ENCODE measurements at places on chromosomes 11 and 22.
A peak's percentile ranks its signal among the peaks of the same experiment; 100 is the strongest.

DNA sequence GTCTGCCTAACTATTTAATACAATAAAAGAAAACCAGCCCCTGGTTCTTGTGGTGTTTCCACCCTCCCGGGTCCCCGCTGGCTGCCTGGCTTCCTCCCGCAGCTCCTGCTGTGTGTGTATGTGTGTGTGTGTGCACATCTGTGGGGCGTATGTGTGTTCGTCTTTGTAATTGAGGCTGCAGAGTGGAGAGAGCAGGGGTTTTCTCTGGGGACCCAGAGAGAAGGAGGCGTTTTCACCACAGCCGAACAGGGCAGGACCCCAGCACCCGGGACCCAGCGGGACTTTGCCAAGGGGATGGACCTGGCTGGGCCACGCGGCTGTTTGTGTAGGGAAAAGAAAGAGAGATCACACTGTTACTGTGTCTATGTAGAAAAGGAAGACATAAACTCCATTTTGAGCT, 42.7 kb downstream of the IGLL1 start:
- peak; percentile 21 for DNase-seq

- DNase-seq: no peak
These were observed 31.1 kb downstream of the MRGPRX4 start for GRCh38 chr11:18203723-18204122.

- no peak for DNase-seq
These were observed 108.4 kb downstream of the BLID start for GRCh38 chr11:122007601-122008071.

DNA sequence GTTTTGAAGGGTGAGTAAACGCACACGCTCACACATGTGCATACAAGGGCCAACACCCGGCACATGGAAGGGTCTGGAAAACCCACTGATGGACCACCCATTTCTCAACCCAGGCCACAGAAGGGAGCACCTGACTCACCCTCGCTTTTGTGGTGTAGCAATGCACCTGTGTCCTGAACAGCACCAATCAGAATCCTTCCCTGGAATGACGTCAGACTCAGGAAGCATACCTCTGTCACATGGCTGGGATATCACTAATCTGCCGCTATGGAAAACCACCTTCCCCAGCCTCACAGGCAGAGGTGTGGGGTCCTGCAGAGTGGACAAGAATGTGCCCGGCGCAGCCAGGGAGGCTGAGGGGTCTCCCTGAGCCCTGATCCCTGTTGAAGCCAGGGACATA, 9.0 kb upstream of the OSM start:
- DNase-seq: no peak

- no peak for DNase-seq
These were observed 299.4 kb upstream of the ANO5 start for GRCh38 chr11:21893565-21893867.

- no peak for DNase-seq
These were observed 174.2 kb upstream of the DDI1 start for GRCh38 chr11:103862094-103862801.

GRCh38 chr22:45268167-45268957, 16.4 kb upstream of the UPK3A start:
- DNase-seq: no peak

- DNase-seq: no peak
These were observed 823 bp downstream of the CEP57 start for GRCh38 chr11:95790933-95791708.

DNA sequence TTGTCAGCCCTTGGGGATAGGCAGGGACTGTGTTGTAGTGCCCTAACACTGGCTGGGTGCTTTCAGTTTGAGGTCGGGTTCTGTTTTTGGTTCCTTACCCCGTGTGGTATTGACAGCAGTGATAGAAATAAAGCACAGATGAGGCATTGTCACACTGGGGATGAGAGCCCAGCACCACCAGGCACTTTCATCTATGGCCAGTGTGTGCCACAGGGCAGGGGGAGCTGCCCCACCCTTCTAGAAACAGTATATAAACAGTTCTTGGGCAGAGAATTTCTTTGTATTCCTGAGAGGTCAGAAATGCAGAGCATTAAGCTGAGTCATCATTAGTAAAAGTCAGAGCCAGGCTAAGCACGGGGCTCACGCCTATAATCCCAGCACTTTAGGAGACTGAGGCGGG, 23.1 kb upstream of the CDC42EP2 start:
- no peak for DNase-seq

- DNase-seq: no peak
These were observed 420.9 kb downstream of the TENM4 start for GRCh38 chr11:79019975-79020374.

DNA sequence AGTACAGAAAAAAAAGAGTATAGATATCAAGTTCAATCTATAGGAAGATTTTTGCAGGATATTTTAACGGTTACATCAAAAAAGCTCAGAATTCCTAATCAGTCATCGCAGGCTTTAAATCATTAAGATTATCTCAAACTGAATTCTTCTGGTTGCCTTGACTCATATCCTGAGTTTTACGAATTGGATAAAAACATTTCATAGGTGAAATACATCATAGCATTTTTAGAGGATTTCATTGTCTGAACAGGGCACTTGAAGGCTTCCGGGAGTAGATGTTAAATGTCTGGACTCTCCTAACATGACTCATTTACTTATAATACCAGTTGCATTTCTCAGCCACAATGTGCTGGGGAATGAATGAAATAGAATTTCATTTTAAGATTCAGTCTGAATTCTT, 2216.6 kb upstream of the RAG2 start:
- no peak for DNase-seq

- DNase-seq: no peak
These were observed 5.3 kb downstream of the CASP12 start for GRCh38 chr11:104892723-104893511.

GRCh38 chr11:2693271-2694261, 6.2 kb downstream of the KCNQ1OT1 start:
- DNase-seq: no peak

GRCh38 chr22:42586381-42586780, 28.3 kb downstream of the POLDIP3 start:
- DNase-seq: no peak

GRCh38 chr11:331358-332060, 10.8 kb upstream of the IFITM3 start:
- no peak for DNase-seq

- no peak for DNase-seq
These were observed 112.8 kb downstream of the FBXO7 start for GRCh38 chr22:32587449-32587848.

GRCh38 chr11:72233773-72234513, 9.4 kb downstream of the INPPL1 start:
- DNase-seq: no peak

GRCh38 chr22:30718938-30719337, 24.3 kb downstream of the OSBP2 start:
- no peak for DNase-seq

GRCh38 chr11:86176165-86176884, 68.2 kb upstream of the EED start:
- DNase-seq: no peak

- DNase-seq: no peak
These were observed 1.1 kb upstream of the NECTIN1 start for GRCh38 chr11:119729951-119730613.

GRCh38 chr11:134469627-134470026, 57.6 kb upstream of the B3GAT1 start:
- DNase-seq: no peak

DNA sequence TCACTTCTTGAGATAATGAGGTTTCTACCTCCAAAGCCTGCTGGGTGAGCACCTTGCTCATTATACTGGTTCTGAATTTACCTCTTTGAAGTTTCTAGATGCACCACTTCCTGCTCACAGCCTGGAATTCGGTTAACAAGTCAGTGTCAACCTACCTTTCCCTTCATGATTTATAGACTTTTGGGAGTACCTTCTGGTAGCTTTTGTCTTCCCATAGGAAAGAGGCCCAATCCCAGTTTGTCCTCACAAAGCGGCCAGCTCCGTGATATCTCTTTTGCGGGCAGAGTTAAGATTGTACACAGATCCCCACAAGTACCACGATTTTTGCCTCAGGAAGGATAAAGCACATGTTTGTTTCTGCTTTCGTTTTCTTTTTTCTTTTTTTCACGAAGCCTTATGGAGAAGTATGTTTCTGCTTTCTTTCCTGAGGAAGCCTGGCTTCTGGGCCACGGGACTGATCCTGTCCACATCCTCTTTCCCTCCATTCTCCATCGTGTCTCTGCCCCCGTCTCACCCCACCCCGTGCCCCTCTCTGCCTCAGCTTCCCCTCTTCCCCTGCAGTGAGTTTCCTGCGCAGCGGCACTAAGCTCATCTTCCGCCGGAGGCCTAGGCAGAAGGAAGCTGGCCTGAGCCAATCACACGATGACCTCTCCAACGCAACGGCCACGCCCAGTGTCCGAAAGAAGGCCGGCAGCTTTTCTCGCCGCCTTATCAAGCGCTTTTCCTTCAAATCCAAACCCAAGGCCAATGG, 5.7 kb upstream of the HINFP start:
- no peak for DNase-seq

DNA sequence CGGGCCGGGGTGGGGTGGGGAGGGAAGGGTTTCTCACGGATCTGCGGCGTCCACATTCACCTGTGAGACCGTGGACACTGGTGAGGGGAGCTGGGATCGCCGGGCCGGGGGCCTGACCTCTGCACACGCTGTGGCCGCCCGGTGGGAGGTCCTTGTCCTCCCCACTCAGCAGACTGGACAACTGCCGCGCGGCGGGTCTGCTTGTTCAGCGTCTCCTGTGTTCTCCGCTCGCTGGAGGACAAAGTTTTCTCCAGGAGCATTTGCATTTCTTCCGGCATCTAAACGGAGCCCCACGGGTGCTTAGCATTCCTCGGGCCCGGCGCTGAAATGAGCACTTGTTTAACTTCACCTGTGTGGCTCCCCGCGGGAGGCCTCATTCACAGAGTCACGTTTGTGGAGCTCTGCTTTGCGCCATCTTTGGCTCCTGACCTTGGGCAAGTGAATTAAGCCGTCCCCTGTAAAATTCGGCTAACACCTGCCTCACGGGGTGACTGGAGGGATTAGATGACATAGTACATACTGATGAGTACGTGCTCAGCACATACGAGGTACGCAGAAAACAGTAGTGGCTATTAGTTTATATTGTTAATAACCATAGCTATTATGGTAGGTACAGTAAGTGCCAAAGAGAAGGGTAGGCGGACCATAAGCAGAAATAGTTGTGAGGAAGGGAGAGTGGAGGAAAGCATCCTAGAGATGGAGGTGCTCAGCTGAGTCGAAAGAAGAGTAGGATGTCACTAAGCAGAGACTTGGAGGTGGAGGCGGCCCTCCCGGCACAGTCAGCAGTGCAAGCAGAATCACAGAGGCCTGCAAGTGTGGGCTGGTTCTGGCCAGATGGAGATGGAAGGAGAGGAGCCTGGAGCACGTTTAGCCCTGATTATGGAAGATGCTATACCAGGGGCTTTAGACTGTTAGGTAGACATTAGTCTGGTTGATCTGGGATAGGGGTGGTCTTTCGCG, 885 bp downstream of the TRMU start:
- DNase-seq: no peak

DNA sequence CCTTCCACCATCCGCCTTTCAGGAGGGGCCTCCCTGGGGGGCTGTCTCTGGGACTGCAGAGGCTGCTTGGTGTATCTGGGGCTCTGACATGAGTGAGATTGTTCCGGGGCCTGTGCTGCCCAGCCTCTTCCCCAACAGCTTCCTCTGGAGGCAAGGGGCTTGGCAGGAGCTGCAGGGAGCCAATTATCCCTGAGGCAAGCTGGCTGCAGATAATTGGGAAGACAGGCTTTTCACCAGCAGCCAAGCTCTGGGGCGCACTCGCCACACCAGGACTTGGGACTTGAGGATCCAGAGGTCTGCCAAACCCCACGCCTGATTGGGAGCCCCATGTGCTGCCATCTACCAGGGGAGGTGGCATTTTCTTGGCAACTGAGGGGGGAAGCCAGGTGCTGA, 15.6 kb upstream of the RTN4R start:
- DNase-seq: no peak

GRCh38 chr11:58509748-58510147, 1.8 kb upstream of the OR5B21 start:
- DNase-seq: no peak

GRCh38 chr11:124796312-124796711, 3.9 kb downstream of the MSANTD2 start:
- DNase-seq: no peak

- DNase-seq: no peak
These were observed 29.7 kb downstream of the FADS3 start for GRCh38 chr11:61861634-61862033.

DNA sequence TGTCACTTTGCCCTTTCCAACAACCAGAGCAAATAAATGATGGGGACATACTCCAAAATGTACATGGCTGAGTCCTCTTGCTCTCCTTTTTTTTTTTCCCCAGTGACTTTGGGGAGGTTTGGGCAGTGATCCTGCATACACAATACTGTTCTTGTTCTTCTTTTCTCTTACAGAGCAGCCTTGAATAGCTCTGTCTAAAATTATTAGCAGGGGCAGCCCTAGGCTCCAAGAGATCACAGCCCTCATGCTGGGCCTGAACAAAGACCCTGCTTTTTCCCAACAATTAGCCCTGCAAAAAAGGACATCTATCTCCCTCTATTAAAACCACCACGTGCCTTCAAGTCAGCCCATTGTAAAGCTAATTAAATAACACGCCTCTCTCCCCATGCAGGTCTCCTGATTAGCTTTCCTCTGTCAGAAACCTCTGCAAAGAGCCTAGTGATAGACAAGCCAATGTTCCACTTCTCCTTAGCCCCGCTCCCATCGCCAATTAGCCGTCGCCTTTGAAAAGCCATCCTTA, 54.7 kb downstream of the ETS1 start:
- DNase-seq: no peak

DNA sequence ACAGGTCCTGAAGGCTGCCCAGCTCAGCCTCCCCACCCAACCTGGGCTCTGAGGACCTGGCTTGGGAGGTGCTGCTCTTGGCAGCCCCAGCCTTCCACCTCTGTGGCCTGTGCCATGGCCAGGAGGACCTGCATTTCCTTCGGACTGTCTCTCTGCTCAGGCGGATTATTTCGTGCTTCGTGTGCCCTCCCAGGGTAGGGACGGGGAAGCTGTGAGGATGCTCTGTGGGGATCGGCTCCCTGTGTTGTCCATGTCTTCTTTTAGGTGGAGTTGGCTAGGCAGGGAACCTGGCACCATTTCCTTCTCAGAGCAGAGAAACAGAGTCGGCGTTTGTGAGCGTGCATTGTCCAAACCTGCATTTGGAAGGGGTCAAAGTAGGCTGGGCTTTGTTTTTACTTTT, 34.1 kb downstream of the BCR start:
- no peak for DNase-seq

GRCh38 chr11:92531065-92531739, 306.6 kb downstream of the FAT3 start:
- no peak for DNase-seq

- no peak for DNase-seq
These were observed 14.0 kb downstream of the NOX4 start for GRCh38 chr11:89477175-89477574.

DNA sequence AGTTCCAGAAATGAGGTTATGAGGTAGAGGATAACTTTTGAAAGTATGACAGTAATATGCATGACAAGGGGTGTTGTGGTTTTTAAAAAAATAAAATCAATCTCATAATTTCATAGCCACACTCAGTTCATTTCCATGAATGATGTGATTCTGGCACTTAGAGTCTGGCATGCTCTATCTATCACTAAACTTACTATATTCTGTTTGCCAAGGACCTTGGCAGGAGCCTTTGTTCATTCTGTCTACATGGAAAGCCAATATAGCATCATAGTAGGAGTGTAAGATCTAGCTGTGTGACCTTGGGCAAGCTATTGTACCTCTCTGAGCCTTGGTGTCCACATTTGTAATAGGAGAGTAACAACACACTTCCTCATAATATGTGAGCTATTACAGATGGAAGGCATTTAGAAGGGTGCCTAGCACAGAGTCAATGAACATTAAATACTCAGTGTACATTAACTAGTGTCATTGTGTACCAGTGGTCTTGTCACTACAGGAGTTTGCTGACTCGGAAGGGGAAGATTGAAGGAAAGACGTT, 507.6 kb downstream of the SOX6 start:
- DNase-seq: no peak

Data from NCI-H1436 treated with DMSO at 0.1 percent for 48 hours (cell line).